ENCODE measurements at places on chromosomes 16 and 17.
A peak's percentile ranks its signal among the peaks of the same experiment; 100 is the strongest.

DNA sequence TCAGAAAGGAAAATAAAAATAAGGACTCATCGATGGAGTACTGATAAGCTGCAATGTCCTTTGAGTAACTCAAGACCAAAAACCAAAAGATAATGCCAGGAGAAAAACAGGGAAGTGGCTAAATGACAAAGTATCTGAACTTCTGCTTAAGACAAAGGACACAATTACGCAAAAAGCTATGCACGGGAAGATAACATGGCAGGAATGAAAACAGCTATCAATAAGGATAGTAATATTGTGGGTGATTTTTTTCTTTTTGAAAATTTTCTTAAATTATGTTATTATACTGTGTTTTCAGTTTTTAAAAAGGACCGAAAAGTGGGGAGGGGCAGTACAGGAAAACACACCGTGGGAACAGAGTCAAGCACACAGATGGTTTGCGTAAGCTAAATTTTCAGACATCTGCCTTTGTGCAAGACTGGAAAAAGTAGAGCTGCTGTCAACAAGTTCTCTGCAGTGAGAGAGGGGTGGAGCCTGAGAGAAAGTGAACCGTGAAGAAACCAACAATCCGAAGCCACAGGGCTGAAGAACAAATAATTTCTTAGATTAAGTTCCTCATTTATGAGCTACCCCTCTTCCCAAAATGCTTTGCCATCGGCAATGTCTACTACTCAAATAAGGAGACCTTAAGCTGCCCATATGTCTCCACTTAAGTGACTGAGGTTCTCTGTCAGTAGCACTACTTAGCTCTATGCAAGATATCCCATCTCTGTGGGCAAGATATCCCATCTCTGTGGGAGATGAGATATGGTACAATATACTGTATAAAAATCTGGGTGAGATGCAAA, 99.9 kb upstream of the CORO6 start:
- peak; percentile 38 for DNase-seq

GRCh38 chr16:68444056-68444657, 4.2 kb downstream of the SMPD3 start:
- peak; percentile 34 for DNase-seq

GRCh38 chr16:22098405-22099255, 6.3 kb downstream of the VWA3A start:
- peak; percentile 13 for DNase-seq

GRCh38 chr16:9170470-9170869, 79.0 kb downstream of the HAPSTR1 start:
- no peak for DNase-seq

DNA sequence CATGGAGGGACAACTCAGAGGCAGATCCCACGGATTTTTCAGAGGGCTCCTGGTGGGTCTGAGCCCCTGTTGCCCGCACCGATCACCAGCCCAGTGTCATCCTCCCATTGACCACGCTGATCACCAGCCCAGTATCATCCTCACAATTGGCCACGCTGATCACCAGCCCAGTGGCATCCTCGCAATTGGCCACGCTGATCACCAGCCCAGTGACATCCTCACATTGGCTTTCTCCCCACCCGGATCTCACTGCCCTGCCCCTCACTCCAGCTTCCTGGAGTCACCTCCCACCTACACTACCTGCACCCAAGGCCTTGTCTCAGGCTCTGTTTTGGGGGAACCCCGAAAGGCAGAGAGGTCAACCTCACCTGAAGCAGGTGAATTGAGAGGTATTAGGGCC, 358.2 kb upstream of the TNRC6C start:
- no peak for DNase-seq

- DNase-seq, result no peak
Measured at GRCh38 chr16:52552643-52553042, 5.7 kb upstream of the TOX3 start.

GRCh38 chr16:85936816-85937215, 37.9 kb downstream of the IRF8 start:
- peak; percentile 65 for DNase-seq

GRCh38 chr16:80969114-80969484, 37.6 kb downstream of the CMC2 start:
- DNase-seq, result no peak

GRCh38 chr16:11262915-11263314, 6.2 kb downstream of the TNP2 start:
- no peak for DNase-seq

DNA sequence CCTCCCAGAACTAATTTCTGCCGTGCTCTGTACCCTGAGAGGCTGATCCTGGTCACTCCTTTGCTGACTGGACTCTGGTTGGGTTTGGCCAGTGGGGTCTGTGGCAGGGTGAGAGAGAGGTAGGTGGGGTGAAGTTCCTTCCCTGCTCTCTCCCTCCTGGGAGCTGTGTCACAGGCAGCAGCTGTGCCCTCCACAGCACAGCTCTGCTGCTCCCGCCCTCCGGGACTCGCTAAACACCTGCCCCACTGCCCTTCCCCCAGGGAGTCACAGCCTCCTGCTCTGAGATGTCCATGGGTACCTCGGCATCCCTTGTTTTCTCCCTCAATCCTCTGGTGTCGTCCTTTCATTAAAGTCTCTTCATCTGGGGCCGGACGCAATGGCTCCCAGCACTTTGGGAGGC, 66.4 kb downstream of the SRCIN1 start:
- DNase-seq, result no peak

- no peak for DNase-seq
Measured at GRCh38 chr17:78723001-78723796, 58.9 kb downstream of the CYTH1 start.

DNA sequence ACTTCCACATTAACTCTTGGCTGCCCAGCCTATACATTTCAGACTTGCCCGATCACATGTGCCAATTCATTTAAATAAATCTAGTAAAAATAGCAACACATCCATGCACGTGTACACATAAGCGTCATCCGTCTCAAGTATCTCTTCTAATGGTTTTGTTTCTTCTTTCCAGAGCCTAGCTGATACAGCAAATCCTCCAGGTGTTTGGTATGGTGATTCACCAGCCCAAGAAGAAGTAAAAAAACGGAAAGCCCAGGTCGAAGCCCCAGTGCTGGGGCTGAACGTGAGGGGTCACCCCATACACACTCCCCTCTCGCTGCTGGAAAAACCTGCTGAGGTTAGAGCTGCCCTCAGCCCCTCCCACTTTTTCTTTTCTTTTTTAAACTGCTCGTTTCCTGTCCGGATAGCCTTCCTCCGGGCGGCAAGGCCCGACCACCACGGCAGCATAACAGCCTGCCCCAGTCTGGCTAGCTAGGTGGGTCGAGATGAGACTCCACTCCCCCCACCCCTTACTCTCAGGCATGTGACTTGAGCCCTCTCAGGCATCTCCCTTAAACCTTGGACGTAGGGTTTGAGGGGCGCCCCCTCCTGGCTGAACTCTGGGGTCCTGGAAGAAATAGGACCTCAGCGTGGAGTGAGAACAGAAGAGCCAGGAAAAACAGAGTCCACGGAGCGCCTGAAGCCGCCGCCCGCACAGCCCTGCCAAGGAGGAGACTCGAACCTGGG, 13.9 kb upstream of the OR1F1 start:
- peak; percentile 61 for DNase-seq

DNA sequence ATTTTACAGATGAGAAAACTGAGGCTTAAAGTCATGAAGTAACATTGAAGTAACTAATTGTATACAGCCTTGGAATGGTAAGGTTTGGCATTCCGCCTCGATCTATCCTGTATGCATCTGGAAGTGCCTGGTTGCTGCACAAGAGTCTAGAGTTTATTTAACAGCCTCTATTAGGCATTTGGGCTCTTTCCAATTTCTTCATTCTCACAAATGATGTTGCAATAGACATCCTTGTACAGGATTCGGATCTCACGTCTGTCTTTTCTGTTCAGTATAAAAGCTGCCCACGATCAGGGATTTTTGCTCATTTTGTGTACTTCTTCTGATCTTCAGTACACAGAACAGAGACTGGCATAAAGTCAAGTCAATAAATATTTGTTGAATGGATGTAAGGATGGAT, 100.5 kb downstream of the AIPL1 start:
- no peak for DNase-seq

GRCh38 chr16:68274441-68274840, 10.1 kb downstream of the SLC7A6 start:
- no peak for DNase-seq

DNA sequence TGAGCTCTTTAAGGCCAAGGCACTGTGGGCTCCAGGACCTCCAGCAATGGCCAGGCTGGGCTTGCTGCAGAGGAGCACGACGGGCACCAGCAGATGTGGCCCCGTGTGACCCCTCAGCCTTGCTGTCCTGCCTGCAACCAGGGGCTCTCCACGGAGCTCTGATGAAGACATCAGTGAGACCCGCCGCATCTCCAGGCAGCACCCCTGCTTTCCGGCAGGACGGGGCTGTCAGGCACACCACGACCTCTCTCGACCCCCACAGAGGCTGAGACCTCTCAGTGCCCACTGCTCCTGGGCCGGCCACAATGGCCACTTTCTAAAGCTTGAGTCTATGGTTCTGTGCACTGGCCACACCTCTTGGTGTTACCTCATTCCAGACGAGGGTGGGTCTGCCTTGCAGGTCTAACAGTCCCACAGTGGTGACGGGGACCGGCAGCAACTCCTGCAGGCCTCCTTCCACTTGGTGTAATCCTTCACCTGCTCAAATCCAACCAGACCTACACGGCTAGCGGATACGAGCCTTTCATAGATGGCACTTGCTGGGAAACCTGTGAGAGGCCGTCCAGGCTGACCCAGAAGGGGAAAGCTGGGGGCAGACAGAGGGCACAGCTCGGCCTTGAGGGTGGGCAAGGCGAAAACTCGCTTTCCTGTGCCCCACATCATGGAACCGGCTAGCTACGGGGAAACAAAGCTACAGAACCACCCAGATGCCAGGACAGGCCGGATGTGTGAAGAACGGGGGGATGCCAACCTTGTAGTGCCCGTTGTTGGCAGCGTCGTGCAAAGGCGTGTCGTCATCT, 70.5 kb downstream of the ZNF778 start:
- DNase-seq, result no peak

GRCh38 chr17:9016941-9017552, 4.3 kb upstream of the NTN1 start:
- no peak for DNase-seq

GRCh38 chr17:80322864-80323263, 62.2 kb downstream of the RNF213 start:
- no peak for DNase-seq

DNA sequence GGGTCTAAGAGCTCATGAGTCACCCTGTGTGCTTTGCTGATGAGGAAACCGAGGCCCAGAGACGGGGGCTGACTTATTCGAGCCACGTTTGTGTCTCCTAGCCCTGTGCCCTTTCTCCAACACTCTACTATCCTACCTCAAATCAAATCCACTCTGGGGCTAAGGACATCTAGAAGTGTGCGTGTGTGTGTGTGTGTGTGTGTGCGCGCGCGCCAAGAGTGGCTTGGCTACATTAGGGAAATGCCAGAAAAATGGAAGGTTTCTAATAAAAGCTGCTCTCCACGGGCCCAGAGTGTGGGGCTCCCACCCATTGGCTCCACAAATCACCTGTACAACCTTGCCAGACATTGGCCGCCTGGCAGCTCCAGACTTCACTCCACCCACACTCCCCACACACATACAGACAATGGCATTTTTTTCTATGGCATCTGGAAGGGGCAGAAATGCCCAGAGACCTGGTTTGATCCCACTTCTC, 30.3 kb upstream of the PHOSPHO1 start:
- DNase-seq, result no peak

GRCh38 chr16:10154389-10154788, 27.8 kb downstream of the GRIN2A start:
- DNase-seq, result no peak

GRCh38 chr16:48318630-48319029, 66.6 kb downstream of the SIAH1 start:
- DNase-seq, result peak; percentile 27

DNA sequence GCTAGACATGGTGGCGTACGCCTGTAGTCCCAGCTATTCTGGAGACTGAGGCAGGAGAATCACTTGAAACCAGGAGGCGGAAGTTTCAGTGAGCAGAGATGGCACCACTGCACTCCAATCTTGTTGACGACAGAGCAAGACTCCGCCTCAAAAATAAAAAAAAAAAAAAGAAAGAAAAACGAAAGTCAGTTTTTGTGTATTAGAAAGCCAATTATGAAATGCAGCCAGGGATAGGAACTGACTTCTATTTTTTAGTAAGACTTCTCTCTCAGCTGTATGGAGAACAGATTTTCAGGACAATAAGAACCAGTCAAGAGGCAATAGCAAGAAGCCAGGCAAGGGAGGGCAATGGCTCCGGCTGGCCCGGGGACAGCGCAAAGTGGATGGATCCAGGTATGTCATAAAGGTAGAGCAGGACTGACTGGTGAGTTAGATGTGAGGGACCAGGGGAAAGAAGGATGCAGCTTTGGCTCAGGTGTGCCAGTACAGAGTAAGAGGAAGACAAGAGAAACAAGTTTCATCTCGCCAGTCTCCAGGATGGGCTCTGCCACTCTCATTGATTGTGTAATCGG, 12.5 kb upstream of the CCL1 start:
- no peak for DNase-seq

DNA sequence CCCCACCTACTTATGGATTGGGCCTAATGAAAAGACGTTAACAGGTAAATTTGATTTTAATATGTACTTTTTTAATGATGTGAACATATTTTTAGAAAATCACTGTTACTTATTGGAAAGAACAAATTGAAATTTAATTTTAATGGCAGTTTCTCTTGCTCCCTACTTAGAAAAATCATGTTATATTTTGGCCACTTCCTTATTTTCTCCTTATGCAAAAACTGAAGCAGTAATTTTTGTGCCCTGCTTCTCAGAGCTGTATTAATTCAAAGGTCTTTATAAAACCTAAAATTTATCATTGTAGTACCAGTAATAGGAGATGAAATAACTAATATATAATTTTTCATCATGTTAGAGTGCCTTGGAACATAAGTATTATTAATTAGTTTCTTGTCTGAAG, 2.8 kb downstream of the ZPBP2 start:
- no peak for DNase-seq

GRCh38 chr17:79353016-79353415, 257.8 kb downstream of the RBFOX3 start:
- no peak for DNase-seq

DNA sequence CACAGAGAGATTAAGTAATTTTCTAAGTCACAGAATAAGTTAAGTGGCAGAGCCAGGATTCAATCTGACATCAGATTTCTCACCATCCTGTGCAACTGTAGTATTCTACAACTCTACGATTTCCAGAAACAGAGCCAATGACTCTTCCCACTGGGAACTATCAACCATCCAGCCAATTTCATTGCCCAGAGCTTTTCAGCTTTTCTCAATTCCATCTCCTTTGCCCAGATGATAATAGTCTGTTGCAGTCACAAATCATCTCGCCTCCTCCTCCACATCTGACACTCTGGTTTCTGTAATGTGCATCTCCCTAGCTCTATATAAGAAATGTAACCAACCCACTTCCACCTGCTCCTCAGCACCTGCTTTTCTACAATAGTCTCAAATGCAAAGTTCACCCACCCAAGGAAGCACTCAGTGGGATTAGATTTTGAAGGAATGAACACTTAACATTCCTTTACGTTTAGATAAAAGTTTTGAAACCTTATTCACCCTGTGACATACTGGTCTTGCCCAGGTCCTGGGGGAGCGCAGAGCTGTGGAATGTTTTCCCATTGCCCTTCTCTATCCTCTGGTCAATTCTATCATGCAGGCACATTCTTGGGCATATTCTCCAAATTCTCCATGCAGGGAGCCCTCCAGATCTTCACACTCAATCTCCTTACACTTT, 167.8 kb upstream of the ASIC2 start:
- no peak for DNase-seq

- DNase-seq, result no peak
Measured at GRCh38 chr17:16106161-16106891, 106.7 kb downstream of the TTC19 start.

Measured in activated CD4-positive, alpha-beta T cell treated with anti-CD3 and anti-CD28 coated beads for 36 hours (primary cell).